Urinary bladder (tissue), 4 donors: ENCODE measurements at places on chromosomes 5 and 9.

- no peak for DNase-seq
Observed at GRCh38 chr5:40762705-40763104, 6.9 kb upstream of the TTC33 start.

DNA sequence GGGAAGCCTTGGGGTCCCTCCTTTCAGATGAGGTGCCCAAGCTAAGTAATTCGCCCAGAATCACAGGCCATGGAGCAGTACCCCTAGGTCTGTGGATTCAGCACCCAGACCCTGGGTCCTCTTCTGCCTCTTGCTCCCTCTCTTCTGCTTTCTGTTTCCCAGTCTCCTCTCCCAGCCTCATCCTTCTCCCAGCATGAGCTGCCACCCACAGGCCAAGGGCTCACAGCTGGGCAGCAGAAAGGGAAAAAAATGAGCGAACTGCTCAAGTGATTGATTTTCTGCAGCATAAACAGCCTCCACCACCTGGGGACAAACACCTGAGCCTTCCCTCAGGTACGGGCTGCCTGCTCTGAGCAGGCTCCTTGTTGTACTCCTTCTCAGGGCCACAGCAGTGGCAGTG lies 113.9 kb upstream of the SAP30L start:
- no peak for DNase-seq

DNA sequence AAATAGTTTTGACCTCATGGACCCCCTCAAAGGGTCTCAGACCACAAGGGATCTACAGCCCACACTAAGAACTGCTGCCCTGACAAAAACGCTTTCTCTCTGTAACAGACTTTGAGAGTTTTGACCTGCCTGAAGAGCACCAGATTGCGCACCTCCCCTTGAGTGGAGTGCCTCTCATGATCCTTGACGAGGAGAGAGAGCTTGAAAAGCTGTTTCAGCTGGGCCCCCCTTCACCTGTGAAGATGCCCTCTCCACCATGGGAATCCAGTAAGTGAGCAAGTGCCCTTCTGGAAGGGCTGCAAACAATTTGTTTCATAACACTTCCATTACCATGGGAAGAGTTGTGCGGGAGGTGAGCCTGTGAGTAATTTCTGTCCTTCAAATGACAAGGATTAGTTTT lies 6.0 kb downstream of the PTTG1 start:
- DNase-seq: no peak

- DNase-seq: no peak
Observed at GRCh38 chr9:86765746-86766430, 181.4 kb downstream of the GAS1 start.

DNA sequence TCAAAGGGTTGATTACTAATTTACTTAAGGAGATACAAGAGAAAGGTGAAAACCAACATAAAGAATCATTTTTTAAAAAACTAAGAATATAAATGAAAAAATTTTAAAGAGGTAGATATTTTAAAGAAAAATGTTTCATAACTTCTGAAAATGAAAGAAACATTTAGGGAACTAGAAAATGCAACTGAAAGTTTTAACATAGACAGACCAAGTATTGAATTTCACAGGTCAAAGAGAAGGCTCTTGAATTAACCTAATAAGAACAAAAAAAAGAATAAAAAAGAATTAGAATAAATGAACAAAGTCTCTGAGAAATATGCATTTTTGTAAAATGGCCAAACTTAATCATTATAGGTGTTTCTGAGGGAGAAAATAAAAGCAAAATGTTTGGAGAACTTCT lies 16.1 kb upstream of the FAM174A start:
- no peak for DNase-seq

DNA sequence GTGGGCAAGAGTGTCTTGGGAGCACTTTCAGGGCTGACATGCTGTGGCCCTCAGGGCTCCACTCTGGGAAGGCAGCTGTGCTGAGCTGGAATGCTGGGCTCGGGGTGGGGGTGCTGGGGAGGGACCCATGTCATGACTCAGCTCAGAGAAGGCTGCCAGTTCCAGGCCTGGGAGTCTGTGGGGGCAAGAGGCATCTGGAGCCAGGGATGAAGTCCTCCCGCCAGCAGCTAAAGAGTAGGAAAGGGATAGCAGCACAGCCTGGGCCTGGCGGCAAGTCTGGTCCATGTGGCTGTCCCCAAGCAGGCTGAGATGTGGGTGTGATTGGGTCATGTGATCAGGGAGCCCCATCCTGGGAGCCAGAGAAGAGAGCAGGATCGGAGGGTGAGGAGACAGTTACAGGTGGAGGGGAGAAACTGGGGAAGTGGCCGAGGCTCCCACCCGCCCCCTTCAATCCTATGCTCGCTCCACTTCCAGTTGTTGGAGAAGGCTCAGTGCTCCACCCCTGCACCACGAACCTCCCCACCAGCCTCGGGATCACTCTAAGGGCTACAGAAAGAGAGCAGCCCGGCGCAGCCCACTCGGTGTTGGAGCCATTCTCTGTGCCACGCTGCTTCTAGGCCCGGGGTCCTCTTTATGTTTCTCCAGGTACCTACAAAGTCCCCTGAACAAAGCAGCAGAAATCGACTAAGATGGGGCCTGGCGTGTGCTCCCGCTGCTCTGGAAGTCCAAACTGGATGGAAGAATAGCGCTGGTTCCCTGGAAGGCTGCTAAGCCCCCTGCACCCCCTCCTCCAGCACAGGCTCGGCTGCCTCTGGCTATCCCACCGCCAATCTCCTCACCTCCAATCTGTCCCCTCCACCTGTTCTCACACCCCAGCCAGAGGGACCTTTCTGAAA lies 12.0 kb downstream of the PDGFRB start:
- DNase-seq: no peak

- no peak for DNase-seq
Observed at GRCh38 chr9:7212101-7212500, 454.3 kb downstream of the KDM4C start.

DNA sequence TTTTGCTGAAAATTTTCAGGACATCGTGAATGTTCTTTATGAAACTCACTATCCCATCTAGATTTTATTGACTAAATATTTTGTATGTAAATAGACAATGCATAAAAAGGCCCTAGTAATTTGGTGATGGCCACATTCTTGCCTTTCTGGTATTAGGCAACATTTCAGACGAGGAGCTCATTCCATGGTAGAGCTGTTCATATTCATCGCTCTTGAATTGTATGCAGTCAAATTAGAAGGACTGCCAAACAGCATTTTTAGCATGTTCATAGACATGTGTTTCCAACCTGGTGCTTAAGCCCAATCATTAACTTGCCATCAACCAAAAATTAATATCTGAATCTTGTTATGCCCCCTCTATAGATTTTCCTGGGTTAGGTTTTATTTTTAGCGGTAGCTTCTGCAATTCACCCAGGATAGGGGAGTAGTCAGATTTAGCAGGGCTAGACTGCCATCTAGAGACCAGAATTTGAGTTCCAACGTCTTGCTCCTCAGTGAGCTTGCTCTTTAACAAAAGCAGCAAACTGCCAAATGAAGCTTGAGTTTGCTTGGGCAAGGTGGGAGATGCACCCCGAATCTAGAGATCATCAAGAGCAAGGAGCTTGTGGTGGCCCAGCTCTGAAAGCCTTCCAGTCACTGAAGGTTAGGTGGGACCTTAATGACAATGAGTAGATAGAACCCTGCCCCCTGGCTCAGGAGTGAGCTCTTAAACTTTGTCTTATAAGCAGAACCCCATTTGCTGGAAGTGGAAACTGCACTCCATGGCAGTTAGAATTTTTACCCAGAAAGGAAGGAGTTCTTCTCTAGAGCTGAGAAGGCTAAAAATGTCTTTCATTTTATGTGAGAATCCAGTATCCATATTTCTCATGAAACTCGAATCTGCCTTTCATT lies 456.2 kb downstream of the RASEF start:
- DNase-seq: no peak

DNA sequence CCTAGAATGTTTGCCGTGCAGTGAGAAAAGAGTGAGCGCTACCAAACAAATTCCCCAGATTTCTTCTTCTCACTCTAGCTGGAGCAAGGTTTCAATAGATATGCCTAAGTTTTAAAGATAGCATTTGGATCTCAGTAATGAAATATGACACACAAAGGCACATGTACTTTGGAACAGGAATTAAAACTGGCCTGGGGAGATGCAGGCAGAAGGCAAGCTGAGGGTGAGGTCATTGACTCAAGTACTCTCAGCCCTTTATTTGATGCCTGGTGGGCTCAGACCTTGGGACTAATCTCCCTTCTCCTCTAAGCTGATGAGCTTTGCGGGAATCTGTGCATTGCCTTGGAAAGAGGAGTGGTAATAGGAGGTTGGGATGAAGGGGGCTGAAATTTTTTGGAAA lies 323.3 kb upstream of the SLC30A5 start:
- DNase-seq: no peak
